ENCODE measurements at places on chromosomes 5 and 9.

DNA sequence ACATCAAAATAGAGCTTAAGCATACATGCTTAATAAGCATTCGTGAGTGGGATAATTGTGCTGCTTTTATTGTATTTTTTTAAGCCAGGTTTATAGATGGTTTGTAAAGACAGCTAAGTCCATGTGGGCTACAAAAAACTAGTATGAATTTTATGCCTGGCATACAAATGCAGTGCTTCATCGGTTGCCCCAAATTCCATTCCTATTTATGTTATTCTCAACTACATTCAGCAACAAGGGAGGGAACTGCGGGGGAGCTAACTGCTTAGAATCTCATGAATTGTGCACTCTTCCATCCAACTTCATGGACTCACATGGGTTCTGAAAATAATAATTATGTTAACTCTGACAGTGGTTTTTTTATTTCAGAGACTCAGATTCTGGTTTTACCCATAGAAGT is 199.2 kb downstream of the FAM170A start:
- no peak for DNase-seq

- no peak for DNase-seq
Measured at GRCh38 chr5:51347704-51348103, 35.5 kb upstream of the ISL1 start.

GRCh38 chr5:109412981-109413402 is 3.2 kb upstream of the PJA2 start:
- no peak for DNase-seq

DNA sequence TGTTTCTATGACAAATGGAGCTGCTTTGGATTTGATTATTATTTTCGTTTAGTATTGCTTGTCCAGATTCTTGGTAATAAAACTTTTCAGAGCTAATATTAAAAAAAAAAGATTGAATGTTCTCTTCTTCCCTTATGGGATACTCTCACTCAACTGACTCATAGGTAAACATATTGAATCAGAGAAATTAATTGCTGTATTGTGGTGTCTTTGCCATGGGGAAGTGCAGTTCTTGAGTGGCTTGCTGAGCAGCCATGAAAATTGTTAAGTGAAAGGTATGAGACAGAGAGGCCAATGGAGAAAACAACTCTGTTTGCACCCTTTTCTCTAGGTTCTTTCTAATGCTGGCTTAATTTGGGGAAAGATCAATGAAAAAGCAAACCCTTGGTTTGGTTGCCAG is 149.9 kb upstream of the HMHB1 start:
- DNase-seq, result no peak

- DNase-seq, result no peak
Measured at GRCh38 chr9:36781533-36781932, 208.8 kb downstream of the MELK start.
